ENCODE measurements at places on chromosomes 6 and 20. TPM values are rescaled to one million over a fixed set of nuclear protein-coding genes. Genes with fewer than 3 reads are reported as not detected.
A peak's percentile ranks its signal among the peaks of the same experiment; 100 is the strongest.

The CEP57L1 gene
- polyA plus RNA-seq = 8.5 TPM

The ABT1 gene
- 10.3 TPM for polyA plus RNA-seq

The SYNDIG1 gene
- polyA plus RNA-seq = 1.2 TPM

The TCP11 gene
- polyA plus RNA-seq = not detected

The KIF16B gene
- polyA plus RNA-seq = 6.5 TPM

DNA sequence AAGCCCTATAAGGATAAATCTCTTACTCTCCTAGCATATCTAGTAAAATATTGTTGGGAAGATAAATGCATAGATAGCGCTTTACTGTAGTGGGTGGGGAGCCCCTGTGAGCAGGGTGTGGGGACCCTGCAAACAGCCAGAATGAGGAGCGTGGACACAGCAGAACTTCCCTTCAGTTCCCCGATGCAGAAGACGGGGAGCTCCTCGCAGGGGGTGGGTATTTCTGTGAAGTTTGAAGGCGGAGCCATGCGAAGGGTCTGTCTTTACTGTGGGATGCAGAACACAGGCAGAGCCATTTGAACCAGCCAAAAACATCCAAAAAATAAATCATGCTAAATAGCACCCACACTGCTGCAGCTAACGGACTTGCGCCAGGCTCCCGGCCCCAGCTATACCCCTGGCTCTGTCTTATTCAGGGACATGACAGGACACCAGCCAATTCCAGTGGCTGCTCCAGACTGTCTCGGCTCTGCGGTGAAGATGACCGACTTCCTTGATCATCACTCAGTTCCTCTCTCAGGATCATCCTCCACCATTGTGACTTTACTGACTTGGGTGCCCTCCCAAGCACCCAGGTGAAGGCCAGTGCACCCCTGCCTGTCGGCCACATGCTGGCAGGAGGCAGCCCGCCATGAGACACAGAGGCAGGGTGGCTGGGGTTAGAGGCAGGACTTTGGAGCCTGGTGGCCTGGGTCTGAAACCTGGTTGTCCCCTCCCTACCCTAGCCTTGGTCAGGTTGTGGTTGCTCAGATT, 134.5 kb downstream of the SMOC2 start:
- peak; percentile 54 for DNase-seq

DNA sequence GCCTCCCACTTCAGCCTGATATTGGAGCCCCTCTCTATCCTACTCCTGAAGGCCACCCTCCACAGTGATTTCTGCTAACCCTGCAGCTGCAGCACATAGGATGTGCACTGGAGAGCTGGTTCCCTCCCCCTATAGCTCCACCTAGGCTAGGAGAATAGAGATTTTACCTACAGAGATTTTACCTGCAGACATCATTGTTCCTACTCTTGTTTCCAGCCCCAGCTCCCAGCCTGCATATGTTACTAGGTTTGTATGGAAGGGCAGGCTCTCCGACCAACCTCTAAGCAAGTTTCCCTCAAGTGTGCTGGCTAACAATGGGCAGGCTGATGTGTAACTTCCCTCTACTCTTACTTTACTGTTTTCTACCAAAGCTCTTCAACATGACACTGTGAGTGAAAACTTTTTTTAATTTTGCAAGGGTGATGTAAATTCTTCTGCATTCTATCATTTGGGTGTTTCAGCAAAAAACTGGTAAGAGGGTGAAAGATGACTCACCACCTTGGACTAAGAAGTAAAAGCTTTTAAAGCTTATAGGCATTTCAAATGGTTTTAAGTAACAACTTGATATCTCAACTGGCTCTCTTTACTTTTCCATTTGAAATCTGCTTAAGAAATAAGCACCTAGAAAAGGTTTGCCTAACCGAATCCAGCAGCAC, 106.8 kb downstream of the CDK19 start:
- no peak for DNase-seq

DNA sequence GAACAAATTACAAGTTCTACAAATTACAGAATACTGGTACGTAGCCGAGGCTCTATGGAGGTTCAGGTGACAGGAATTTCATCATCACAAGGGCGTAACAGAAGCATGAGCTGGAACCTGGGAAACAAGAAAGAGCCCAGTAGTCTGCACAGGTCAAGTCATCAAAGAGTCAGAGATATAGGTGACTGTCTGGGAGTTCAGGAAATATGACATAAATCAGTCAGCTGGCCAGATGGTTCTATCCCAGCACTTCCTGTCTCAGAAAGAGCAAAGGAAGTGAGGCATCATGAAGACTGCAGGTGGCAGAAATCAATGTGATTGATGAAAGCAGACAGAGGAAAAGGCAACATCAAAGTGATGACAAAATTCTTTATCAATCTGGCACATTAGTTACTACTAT, 23.3 kb downstream of the MYCT1 start:
- no peak for DNase-seq

- DNase-seq = peak; percentile 45
Measured at GRCh38 chr20:34979366-34980153, 23.9 kb downstream of the MYH7B start.

- DNase-seq = no peak
Measured at GRCh38 chr6:138440296-138440695, 36.3 kb downstream of the HEBP2 start.

GRCh38 chr6:186340-186965, 105.8 kb upstream of the DUSP22 start:
- DNase-seq = no peak

DNA sequence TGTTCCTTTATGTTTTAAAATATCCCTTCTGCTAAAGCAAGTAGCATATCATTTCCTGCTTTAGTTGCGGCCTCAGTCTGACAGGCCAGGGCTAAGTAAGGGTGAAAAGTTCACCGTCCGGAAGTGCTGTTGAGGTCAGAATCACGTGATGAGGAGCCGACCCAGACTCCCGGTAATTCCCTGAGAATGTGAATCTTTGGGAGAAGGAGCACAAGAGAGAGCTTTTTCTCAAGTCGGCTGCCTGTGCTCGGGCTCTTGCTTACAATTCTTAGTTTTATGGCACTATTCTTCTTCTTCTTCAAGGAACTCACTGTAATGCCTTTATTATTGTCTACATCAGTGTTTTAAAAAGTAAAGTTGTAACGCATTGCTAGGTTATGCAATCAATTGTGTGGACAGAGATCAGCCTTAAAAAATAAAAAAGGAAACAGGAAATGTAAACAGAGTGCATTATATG, 309.3 kb downstream of the PRL start:
- peak; percentile 84 for DNase-seq

GRCh38 chr6:39665861-39666260, 59.3 kb downstream of the KIF6 start:
- no peak for DNase-seq

GRCh38 chr6:3009930-3010329, 10.2 kb downstream of the NQO2 start:
- DNase-seq = no peak

DNA sequence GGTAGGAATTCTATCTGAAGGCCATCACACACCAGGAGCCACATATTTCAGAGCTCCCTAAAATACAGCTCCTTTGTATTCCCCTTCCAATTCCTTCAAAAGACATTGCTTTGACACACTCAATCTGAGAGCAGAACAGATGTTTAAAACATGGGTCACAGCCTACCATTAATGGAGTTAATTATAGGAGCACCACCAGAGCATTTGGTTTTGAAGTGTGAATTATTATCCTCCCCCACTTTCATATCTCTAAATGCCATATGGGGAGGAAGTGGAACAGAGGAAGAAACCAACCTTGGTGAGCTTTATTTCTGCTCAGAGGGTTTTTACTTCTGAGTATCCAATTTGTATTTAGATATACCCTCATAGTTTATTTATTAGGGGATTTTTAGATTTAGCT, 50.7 kb upstream of the TNFRSF21 start:
- no peak for DNase-seq

DNA sequence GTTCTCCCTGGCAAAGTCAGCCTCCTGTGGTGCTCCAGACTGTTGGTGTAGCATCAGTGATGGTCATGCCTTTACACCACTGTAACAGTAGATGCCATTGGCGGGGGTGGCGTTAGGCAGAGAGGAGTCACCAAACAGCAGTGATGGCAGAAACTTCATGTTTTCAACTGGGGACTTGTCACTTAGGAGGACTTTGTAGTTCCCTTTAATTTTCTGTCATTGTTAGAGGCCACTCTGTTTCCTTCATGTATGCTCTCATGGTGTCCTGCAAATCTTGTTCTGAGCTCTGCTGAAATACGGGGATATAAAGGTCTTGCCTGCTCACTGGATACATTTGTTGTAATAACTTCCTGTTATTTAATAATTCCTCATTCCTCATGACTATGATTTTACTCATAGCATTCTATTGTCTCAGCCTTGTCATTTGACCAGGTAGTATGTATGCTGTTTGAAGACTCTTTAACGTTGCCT, 4.6 kb downstream of the MAP3K4 start:
- no peak for DNase-seq

- no peak for DNase-seq
Measured at GRCh38 chr20:21111416-21111815, 5.3 kb upstream of the LINC00237 start.

DNA sequence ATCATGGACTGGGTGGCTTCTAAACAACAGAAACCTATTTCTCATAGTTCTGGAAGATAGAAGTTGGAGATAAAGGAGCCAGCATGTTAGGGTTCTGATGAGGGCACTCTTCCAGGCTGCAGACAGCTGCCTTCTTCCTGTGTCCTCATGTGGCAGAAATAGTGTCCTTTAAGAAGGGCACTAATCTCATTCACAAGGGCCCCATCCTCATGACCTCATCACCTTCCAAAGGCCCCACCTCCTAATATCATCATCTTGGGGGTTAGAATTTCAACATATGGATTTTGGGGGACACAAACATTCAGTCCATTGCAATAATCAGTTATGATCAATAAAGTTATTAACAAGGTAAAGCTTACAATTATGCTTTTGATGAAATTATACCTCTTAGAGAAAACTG, 130.8 kb upstream of the SLC22A23 start:
- DNase-seq = no peak

DNA sequence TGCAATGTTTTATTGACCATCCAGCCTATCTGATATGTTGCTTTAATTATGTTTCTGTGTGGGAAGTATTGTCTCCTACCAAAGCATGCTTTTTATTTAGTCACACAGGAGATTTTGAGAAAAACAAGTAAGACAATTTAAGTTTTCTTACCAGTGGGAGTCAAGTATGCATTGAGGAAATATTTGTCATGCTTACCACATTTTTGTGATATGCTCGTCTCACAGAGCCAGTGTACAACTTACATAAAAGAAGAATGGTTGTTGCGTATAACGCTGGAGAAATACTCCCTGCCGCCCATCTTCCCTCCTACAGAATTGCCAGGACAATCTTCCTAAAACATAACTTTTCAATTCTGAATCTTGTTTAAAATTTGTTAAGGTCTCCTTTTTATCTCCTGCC, 37.1 kb upstream of the FILIP1 start:
- DNase-seq = no peak

DNA sequence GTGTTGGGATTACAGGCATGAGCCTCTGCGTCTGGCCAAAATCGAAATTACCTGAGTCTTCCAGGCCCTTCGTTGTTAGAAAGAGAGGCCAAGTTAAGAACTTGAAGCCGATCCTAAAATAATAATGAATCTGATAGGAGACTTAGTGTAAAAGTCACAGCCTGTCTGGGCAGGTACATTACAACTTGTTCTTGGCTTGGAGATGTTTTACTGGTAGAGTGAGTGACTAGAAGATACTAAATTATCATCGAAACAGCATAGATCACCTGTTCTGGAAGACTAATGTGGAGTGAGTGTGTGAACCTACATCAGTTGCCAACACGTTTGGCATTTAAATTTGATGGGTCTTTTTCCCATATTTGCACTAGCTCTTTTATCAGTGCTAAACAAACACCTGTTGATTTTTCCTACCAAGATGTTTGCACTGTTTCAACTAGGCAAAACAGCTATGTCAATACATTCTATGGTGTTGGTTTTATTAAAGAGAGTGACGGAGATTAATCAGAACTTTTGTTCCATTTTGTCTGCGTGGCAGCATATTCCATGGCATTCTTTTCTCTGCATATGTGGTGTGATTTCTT, 4.6 kb upstream of the TMEM217 start:
- DNase-seq = no peak

- DNase-seq = no peak
Measured at GRCh38 chr6:25930532-25931410, at the start of gene SLC17A2. Gene SLC17A2, minus strand, starts transcription at chr6:25930691. Its CDS starts 4,895 bp downstream, at chr6:25925796.

DNA sequence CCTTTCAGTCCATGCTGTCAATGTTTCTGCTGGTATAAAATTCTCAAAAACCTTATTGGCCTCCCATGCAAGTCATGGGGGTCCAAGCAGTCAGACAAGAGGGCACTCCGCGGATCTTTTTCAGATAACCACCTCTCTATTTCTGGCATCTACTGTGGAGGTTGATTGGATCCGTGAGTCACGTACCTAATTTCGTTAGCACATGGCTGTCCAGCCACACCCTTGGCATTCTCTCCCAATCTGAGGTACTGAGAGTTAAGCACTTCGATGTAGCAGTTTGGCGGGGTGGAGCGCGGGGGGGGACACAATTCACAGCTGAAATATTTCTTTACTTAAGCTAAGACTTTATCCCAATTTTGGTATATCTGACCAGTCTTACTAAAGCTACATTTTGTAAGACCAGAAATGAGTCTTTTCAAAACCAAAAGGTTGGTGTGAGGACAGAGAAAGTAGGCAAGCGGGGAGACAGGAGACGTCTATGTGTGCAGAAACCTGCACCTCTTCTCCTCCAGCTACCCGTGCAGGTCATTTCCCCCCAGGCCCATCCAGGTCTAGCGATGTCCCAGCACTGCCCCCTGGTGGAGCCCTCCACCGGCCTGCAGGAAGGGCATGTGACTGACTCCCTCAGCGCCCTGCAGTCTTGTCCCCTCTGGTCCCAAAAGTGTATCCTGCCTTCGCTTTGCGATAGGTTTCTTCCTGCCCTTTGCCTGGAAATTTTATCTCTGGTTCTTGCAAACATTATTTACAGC, 113.1 kb downstream of the ADAT2 start:
- no peak for DNase-seq

- no peak for DNase-seq
Measured at GRCh38 chr6:128239146-128239545, 281.3 kb downstream of the PTPRK start.

DNA sequence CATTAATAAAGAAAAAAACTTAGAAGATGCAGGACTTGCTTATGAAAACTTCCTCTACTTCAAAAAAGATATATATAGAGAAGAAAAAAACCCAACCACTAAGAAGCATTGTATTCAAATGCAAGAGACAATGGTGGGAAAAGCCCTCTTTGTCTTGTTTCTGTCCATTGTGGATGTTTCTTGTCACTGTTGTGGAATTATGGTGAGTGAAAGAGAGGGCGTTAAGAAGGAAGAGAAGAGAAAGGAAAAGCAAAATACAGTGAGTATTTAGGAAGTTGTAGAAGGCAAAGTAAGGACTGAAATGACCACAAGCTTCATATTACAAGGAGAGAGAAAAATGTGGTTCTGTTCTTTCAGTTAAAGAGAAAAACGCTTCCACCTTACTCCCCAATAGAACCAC, 14.1 kb upstream of the THBD start:
- DNase-seq = no peak

GRCh38 chr6:91433660-91434534, 847.0 kb upstream of the MAP3K7 start:
- no peak for DNase-seq

Measured in aorta (tissue), 5 donors.